ENCODE measurements at places on chromosomes 11 and 22.

- DNase-seq = no peak
Measured at GRCh38 chr11:27551127-27551526, 44.6 kb upstream of the LIN7C start.

DNA sequence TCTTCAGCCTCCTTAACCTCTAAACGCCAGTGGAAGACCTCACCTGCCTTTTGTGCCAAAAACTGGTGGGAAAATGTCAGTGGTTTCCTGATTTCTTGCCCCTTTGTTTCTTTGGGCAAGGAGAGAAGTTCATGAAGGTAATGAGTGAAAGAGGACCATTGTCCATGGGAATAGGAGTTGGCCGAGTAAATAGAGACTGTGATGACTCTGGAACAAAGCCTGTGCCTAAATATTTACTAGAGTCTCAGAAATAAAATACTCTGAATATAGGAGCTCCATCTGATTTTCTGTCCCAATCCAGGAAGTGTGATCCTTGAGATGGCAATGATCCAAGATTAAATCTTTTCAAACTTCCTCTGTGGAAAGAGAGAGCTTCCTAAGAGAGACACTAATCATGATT lies 12.0 kb downstream of the SLC5A1 start:
- DNase-seq = no peak

DNA sequence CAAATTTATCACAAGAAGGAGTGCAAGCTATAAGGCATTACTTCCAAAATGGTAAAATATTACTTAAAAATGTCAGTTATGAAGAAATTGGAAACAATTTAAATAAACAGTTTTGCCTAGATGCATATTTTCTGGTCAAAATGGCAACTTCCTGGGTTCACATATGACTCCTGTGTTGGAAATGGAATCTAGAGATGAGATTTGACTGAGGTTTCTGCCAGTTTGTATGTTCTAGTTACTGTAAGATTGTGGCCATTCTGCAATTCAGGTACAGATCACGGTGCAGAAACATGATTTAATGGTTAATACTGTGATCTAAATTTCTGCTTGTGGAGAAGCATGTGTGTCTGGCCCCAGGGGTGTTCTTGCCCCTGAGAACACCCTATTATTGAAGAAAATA lies 3.4 kb upstream of the OR4C6 start:
- no peak for DNase-seq

DNA sequence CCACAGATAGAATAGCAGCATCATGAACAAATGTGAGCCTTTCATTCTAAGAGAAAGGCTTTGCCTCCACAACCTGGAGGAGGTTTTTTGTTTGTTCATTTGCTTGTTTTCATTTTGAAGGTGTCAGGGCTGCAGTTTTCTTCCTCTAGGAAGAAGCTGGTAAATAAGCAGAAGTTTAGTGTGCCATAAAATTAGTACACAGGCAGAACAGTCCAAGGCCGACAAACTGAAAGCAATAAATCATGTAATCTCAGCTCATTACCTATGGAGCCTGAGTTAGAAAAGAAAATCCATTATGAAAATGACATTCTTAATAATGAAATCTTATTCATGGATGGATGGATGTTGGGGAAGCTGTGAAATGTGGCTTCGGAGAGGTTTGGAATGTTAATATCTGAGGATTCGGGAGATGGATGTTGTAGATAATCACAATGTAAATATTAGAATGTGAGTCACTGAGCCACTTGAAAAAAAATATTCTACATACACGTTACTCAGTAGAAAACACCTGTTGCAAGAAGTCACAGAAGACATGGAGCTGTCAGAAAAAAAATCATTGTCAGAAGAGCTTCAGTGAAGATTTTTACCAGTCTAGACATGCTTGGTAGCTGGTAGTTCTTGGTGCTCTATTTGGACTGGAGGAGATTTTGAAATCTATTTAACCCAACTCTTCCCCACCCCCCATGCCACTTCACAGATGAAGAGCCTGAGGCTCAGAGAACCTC lies 15.0 kb upstream of the ZDHHC13 start:
- DNase-seq = no peak

DNA sequence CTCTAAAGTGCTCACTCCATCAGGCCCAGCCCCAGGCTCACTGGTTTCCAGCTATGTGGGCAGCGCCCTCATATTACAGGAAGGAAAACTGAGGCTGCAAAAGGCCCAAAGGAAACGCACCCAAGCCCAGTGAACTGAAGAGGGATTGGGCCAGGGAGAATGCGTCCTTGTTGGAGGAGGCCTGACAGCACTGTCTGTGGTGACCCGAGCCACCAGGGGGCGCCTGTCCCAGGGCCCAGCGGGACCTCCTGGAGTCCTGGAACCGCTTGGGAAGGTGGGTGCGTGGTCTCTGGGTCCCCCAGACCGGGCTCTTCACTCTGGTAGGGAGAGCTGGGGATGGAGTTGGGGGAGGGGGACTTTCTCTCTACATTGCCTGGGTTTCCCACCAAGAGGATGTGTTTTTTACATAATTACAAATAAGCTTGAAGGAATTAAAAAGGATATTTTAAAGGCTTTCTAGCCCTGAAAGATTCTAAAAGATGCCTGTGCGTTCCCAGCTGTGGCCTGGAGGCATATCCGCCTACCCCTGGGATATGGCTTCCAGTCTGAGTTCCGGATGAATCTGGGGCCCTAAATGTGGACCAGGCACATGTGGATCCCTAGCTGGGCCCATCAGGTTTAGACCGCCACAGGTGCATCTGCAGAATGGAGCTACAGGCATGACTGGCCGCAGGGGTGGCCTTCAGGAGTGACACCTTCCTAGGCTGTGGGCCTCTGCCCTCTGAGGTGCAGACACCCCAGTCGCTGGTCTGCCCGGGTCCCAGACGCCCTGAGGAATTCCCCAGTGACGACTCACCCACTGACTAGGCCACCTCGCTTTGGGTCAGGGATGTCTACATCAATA lies 4.2 kb downstream of the SPI1 start:
- DNase-seq = peak; percentile 95

Measured in H54 (cell line).